ENCODE measurements at places on chromosomes 2 and 18.

GRCh38 chr18:37836071-37836970 is 270.7 kb upstream of the CELF4 start:
- no peak for DNase-seq

GRCh38 chr2:183034806-183035205 is 3.5 kb downstream of the NCKAP1 start:
- no peak for DNase-seq

GRCh38 chr2:204901591-204901990 is 356.3 kb downstream of the PARD3B start:
- no peak for DNase-seq

GRCh38 chr2:42996528-42996927 is 204.1 kb upstream of the HAAO start:
- no peak for DNase-seq

Data from stimulated activated CD8-positive, alpha-beta memory T cell treated with anti-CD3 and anti-CD28 coated beads, Interleukin-4, amount 100 ng/mL, for 4 hours (primary cell).